Neuronal stem cell (in vitro differentiated cells): ENCODE measurements at places on chromosomes 5 and 9.

DNA sequence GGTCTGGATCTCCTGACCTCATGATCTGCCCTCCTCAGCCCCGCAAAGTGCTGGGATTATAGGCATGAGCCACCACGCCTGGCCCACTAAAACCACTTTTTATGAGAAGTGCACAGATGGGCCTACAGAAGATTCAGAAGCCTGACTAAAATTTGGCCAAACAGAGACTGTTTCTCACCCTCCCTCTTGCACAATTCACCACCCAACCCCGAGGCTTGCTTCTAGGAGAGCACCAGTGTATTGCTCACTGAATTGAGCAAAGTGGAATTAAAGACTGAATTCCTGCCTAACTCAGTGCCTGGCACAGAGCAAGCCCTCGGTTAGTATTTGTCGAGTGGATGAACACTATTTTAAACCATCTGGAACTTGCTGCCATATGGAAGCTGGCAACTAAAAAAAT lies 3.4 kb upstream of the DCTN4 start:
- no peak for DNase-seq

GRCh38 chr9:114612272-114612923 lies 1.3 kb downstream of the TMEM268 start:
- no peak for DNase-seq

GRCh38 chr9:23823986-23824829 lies 1.8 kb downstream of the ELAVL2 start:
- no peak for DNase-seq

GRCh38 chr5:149559706-149560105 lies 8.5 kb upstream of the CSNK1A1 start:
- no peak for DNase-seq

- no peak for DNase-seq
Measured at GRCh38 chr5:140551872-140552271, 4.4 kb downstream of the EIF4EBP3 start.

DNA sequence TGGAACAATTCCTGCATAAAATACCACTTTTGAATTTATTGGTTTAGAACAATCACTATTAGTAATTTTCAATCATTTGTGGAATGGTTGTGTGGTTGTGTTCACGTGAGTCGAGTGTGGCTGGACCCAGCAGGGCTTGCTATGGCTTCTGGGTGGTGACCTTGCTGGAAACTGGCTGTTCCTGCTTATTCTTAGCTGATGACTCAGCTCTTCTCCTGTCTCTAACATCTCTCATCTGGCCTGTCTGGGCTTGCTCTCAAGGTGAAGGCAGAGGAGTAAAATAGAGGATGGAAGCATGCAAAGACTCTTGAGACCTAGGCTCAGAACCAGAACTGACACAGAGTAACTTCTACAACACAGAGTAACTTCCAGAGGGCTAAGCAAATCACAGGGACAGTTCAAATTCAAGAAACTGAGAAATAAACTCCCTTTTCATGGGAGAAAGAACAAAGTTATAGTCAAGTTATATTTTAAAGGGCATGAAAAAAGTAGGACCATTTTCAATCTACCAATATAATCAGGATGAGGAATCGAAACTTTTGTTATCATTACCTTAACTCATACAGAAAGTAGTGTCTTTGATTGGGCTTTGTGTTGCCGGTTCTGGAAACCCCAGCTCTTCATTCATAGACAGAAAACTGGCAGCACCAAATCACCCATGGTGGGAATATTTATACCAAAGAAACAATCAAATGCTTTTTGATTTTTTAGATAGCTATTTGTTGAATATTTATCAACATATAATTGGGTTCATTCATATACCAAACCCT lies 665.1 kb downstream of the CDH18 start:
- no peak for DNase-seq

GRCh38 chr5:74322191-74322590 lies 318.3 kb downstream of the ENC1 start:
- no peak for DNase-seq
